ENCODE measurements at places on chromosomes 7 and 10. TPM values are rescaled to one million over a fixed set of nuclear protein-coding genes. Genes with fewer than 3 reads are reported as not detected.

ANKRD1 gene
- total RNA-seq, result 8,672 TPM

DNA sequence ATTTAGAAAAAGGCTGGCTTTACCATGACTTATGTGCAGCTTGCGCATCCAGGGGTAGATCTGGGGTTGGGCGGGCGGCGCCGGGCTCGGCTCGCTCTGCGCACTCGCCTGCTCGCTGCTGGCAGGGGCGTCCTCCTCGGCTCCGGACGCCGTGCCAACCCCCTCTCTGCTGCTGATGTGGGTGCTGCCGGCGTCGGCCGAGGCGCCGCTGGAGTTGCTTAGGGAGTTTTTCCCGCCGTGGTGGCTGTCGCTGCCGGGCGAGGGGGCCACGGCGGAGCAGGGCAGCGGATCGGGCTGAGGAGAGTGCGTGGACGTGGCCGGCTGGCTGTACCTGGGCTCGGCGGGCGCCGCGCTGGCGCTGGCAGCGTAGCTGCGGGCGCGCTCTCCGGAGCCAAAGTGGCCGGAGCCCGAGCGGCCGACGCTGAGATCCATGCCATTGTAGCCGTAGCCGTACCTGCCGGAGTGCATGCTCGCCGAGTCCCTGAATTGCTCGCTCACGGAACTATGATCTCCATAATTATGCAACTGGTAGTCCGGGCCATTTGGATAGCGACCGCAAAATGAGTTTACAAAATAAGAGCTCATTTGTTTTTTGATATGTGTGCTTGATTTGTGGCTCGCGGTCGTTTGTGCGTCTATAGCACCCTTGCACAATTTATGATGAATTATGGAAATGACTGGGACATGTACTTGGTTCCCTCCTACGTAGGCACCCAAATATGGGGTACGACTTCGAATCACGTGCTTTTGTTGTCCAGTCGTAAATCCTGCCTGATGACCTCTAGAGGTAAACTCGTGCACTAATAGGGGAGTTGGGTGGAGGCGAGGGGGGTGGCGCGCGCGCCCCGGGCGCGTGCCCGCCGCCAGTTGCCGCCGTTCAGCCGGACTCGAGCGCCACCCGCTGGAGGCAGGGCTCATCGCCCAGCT is at the start of gene HOXA5:
HOXA5 (minus strand) TSS at position 659 of the 927 bp plus-strand sequence; CDS start at position 585, 74 bp downstream.
- DNase-seq, result no peak

NOS3 gene
- 78.6 TPM for total RNA-seq

GRCh38 chr10:37489658-37490003 is 364.2 kb downstream of the ANKRD30A start:
- no peak for DNase-seq

DNA sequence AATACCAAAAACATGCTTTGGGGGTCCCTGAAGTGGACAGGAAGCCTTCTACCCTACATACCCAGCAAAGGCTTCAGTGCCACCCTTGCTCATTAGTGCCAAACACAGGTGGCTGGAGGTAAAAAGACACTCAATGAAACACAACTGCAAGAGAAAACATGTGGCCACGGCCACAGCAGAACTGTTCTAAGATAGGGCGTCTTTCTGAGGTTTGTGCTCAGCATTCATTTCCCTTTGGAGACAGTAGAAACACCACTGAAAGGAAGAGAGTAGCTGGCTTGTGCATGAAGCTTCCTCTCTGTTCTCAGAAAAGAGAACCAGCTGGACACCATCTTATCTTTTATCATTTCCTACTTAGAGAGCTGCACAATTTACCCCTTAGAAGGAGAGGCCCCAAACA is 143.0 kb downstream of the PLXNA4 start:
- DNase-seq, result no peak

GRCh38 chr10:110241407-110241806 is 34.0 kb downstream of the MXI1 start:
- DNase-seq, result no peak

- peak; percentile 66 for DNase-seq
Observed at GRCh38 chr10:79383974-79384606, 36.8 kb downstream of the PPIF start.

PDGFA gene
- total RNA-seq, result 34.2 TPM
